ENCODE measurements at places on chromosomes 2 and 18.

DNA sequence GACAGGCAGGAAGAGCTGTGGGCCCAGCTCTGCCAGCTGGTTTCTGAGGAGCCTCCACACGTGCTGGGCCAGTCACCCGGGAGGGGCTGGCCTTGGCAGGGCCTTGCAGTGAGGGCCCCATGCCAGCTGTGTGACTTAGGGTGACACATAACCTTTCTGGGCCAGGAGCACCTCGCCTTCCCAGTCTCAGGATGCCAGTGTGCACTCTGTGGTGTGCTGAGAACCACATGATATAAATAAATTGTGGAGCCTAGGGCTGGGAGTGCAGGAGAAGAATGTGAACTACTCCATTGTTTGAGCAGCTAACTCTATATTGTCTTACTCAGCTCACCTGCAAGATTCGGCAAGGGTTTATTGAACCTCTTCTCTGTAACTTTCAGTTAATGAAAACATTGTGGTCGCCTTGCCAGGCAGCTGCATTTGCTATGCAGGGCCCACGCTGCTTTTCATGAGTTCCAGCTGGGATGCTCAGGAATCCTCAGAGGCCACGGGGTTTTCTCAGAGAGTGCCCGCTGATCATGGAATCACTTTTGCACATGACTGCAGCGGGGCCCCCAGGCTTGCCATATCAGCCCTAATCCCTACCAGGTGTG, 222.3 kb downstream of the SH3RF3 start:
- no peak for DNase-seq

GRCh38 chr2:190961918-190962487, 52.0 kb downstream of the STAT1 start:
- DNase-seq = no peak

DNA sequence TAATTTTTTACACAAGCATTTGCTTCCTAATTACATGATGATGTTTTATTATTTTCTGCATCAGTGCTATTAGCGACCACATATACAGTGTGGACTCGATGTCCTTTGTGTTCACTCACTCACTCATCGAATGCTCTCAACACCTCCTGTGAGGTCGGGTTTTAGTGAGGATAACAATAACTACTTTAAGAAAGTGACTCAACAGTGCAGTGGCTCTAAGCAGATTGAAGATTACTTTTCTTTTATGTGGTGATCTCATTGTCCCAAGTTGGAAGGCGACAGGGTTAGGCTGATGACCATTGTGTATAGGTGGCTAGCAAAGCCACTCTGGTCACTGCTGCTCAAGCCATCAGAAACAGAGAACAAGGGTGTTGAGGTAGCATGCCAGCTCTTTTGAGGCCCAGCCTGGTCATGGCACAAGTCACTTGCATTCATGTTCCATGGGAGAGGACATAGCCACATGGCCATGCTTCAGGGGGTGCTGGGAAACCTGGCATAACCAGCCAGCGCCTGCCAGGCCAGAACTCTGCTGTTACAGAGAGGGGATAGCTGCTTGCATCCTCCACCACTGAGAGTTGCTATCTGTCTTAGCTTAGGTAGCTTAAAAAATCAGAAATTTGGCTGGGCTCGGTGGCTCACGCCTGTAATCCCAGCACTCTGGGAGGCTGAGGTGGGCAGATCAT, 60.4 kb downstream of the PDCL3 start:
- DNase-seq = no peak

- DNase-seq = no peak
Observed at GRCh38 chr2:216274194-216274840, 98.0 kb downstream of the MARCHF4 start.

DNA sequence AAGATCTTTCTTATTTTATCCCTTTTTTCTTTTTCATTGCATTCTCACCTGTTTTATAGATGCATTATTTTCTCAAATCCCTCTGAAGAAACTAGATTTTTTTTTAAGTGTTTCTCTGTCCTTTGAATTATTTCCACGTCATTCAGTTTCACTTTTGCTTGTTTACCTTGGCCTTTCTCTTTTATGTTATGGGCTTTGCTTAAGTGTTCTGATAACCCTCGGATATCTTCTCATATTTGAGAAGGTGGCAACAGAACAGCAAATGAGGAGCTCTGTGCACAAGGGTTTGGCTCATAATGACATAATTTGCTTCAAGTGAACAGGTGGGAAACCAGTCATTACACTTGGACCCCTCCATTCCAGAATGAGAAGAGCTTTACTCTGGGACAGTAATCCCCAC, 111.9 kb downstream of the C1D start:
- DNase-seq = no peak

DNA sequence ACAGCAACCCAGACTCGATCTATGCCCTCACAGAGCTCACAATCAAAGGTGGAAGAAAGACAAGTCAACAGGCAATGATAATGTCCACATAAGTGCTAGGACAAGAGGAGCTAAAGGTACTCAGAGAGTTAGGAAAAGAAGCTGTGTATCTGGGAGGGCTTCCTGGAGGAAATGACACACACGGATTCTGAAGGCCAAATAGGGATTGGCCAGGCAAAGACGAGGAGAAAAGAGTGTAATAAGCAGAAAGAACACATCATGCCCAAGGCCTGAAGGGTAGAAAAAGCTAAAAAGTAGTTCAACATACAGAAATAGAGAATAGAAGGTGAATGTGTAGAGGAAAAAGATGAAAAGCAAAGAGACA, 36.1 kb downstream of the VIT start:
- no peak for DNase-seq

DNA sequence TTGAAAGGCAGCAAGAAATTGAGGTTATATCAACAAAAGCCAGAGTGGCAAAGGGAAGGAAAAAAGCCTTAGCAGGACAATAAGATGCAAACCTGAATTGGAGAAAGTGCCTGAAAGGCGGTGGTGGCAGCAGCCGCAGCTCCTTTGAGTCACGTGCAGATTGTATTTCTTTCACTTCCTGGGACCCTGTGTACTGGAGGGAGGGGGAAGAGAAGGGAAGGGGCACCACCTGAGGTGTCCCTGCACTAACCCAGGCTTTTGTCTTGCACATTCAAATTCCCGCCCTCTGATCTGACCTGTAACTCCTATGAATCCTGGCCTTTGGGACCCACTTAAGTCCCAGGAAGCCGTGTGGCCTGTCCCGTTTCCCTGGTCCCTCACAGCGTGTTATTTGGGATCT, 326.1 kb upstream of the SKOR2 start:
- DNase-seq = no peak

DNA sequence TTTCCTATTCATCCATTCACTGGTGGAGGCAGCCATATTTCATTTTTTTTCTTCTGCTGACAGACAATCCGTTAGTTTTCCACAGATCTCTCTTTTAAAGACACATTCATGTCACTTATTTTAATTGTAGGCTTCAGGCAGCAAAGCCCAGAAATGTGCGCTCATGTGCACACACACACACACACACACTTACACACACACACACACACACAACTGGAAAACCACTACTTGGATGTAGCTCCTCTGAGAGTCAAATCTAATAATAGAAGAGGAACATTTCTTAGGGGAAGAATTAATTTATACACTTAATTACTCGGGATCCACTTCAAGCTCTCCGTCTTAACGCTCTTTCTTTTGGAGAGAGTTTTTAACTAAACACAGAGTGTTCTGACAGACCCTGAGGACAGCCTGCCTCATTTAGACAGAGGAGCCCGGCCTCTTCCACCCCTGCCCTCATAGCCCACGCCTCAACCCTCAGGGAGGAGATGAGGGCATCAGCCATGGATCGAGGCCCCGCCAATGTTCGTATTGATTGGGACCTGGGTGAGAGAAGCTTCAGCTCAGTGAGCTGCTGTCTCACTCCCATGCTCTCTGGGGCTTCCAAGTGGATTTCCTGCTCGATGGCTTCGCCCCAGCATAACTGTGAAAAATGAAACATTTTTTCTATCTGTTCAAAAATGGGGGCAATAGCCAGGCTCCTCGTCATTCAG, 261.4 kb upstream of the SKOR2 start:
- no peak for DNase-seq

DNA sequence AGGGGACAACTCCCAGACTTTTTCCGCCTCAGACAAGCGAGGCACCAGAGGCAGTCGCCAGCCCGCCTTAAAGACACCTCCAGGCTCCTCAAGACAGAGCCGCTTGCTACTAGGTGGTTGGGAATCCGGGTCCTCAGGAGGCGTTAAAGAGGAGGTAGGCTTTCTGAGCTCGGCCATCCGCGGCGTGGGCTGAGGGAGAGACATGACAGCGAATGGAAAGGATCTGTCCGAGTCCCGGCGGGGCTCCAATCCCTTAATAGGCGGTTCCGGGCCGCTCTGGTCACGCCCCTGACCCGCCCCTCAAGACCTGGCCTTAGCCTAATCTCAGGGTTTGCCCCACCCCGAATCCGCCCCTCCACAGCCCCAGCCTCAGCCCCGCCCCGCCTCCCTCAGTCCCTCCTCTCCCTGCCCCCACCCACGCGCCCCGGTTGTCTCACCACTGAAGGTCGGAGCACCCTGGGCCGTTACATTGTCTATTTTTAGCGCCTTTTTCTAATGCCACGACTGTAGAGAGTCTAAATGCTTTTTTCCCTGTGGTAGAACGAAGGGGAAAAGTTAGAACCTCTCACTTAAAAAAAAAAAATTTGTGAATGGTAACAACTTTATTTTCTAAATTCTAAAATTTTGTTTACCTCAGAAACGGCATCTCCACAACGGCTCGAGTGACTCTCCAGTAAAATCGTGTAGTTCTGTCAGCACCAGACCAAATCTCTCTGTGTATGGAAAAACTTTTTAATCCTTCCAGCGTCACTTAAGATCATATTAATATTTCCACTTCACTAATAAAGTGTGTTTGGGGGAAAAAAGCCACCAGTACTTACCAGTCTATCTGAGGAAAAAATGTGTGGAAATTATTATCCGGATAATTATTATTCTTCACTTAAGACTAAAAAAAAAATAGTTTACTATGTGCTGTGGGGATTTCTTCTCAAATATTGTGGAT, at the start of gene RAD51AP2:
Gene RAD51AP2, minus strand, starts transcription at position 229 of the 943 bp plus-strand sequence. Its CDS starts 25 bp downstream, at position 204.
- no peak for DNase-seq

DNA sequence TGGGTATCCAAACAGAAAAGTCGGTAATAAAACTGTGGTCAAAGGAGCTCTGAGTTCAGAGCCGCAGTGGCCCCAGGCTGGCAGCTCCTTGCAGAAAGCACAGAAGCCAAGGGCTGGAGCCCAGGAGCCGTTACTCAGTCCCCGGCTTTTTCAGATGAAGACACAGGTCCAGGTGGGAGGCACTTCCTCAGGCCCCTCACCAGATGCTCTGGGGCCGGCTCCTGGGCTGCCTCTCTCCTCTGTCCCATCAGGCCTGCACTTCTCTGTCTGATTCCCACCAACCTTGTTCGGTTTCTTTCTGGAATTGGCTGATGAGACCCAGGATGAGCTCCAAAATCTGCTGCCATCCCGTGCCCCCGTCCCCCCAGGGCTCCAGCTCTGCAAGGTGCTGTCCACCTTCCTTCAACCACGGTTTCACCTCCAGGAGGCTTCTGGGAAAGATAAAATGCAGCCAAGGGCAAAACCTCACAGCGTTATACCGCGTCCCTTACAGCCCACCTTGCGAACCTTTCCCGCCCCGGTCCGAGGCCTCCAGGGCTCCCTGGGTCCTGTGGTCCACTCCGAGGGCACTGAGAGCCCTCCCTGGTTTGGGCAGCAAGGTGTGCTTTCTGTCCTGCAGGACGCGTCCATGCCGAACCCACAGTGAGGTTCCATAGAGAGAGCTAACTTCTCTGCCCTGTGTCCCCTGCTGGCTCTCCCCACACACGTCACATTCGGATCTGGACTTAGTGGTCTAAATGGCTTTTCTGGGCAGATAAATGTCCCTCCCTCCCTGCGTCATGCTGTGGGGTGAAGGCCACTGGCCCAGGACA, 102.9 kb downstream of the TPO start:
- no peak for DNase-seq

Data from activated CD8-positive, alpha-beta memory T cell treated with anti-CD3 and anti-CD28 coated beads for 4 hours (primary cell).